Activated CD4-positive, alpha-beta T cell treated with anti-CD3 and anti-CD28 coated beads for 36 hours (primary cell): ENCODE measurements at places on chromosomes 12 and 14. TPM values are rescaled to one million over a fixed set of nuclear protein-coding genes. Genes with fewer than 3 reads are reported as not detected.

The HOXC10 gene
- not detected for total RNA-seq

The HVCN1 gene
- 4.4 TPM for total RNA-seq

The GPHB5 gene
- not detected for total RNA-seq

The SRGAP1 gene
- 0.02 TPM for total RNA-seq

The IFNG-AS1 gene
- total RNA-seq, result not detected

The ERP27 gene
- 1.7 TPM for total RNA-seq

GRCh38 chr14:73833530-73834260 is 17.9 kb upstream of the PTGR2 start:
- no peak for DNase-seq

GRCh38 chr12:30155001-30155730 is 371.4 kb upstream of the TMTC1 start:
- DNase-seq, result no peak

DNA sequence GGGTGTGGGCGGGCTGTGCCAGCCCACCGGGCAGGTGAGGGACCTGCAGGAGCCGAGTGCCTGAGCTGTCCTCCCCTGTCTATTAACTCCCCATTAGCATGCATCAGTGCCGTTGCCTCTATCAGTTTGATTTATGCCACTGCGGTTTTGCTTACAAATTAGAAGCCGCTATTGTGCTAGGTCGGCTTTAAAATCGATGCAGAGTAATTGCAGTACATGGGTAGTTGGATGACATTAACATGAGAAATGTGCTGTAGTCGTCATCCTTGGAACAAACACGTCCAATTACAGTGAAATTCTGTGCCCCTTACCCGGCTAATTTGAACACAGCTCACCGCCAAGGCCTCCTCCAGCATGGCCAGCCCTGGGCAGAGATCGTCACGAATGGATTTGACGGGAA is 145.8 kb downstream of the TSPAN9 start:
- DNase-seq, result no peak

DNA sequence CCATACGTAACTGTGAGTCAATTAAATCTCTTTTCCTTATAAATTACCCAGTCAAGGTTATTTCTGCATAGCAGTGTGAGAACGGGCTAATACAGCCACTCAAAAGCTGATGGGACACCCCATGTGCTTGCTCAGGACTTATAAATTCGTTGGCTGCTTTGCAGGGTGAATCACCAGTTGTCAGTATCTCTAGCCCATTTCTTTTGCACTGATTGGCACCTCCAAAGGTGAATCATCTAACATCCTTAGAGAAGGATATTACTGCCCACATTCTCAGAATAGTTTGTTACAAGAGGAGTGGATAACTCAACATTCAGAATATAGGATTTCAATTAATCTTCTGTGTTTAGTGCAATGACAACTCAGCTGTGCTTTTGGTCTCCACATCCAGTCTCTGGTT is 601.5 kb downstream of the KCNH5 start:
- no peak for DNase-seq

DNA sequence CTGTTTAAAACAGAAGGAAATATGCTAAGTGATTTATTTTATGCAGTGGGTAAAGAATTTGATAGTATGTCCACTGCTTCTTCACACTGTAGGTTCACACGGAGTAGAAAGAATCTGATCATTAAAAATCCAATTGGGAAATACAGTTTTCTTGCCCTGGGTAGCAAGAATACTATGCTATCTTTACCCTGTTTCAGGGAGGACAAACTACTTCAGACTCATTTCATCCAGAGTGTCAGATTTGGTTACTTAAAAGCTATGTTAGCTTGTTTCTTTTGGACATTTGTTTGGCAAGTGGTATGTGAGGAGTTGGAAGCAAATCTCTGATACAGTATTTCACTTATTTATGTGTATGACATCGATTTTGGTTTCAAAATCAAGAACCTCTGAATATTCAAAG is 4.3 kb downstream of the FRS2 start:
- DNase-seq, result no peak

- no peak for DNase-seq
These were observed 103.1 kb upstream of the MON2 start for GRCh38 chr12:62363506-62363905.

DNA sequence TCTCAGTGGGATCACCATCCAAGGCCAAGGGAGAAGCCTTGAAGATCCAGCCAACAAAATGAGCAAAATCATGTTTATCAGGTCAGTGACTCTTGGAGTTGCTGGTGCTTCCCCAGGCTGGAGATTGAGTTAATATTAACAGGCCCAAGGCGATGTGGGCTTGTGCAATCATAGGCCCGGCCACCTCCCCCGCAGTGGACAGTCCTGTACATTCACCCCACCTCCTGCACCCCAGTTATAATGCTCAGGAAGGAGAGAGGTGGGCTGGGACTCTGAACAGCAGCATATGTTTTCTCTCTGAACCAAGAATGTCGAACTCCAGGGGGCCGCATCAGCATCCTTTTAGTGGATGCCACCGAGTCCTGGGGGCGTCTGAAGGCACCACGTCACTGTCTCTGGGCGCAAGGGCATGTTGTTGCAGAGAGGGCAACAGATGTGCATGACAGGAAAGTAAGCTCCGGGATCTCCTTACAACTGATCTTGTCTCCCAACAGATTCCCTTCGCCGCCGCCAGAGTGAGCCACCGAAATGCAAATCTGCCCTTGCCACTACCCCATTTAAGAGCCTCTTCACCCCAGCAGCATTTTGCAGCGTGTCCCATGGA is 32.2 kb upstream of the SERPINA6 start:
- peak; percentile 65 for DNase-seq

DNA sequence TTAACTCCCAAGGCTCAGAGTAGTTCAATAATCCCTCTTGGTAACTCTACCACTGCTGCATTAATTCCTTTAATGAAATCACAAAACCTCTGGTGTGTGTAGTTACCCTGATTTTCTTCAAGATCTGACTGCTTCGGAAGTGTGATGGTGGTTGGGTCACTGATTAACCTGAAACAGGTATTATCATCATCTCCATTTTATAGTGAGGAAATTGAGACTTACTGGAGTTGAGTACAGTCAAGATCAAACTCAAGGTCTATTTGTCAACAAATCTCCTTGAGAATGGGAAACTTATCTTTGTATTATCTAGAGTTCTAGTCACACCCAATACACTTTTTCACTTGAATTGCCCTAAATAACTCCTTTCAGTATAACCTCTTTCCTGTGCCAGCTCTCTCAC is 233.5 kb downstream of the BTG1 start:
- DNase-seq, result no peak

DNA sequence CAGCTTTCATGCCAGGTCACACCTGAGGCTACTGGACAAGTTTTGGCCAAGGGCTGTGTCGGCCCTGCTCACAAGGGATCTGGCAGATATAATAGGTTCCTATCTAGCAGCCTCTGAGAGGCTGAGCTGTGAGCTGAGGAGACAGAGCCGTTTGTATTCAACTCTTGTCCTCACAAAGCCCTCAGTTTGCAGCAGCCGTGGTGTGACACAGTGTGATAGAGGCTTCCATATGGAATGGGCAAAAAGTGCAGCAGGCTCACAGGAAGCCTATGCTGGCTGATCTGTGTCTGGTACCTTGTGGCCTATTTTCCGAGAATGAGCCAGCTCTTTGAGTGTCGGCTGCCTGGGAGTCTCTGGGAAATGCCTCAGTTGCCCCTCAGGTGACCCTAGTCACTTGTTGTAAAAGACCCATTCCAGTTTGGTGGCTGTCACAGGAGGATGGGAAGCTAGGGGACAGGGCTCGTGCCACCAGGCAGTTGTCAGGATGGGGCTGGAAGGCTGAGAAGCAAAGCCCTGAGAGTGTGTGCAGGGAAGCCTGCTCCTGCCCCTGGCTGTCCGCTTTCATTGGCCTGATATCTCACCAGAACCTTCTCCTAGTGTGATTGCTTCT is 16.1 kb downstream of the VRTN start:
- DNase-seq, result no peak

GRCh38 chr12:60194678-60195077 is 598.8 kb downstream of the SLC16A7 start:
- no peak for DNase-seq

- peak; percentile 21 for DNase-seq
These were observed 119.9 kb upstream of the LHX5 start for GRCh38 chr12:113591480-113591974.

DNA sequence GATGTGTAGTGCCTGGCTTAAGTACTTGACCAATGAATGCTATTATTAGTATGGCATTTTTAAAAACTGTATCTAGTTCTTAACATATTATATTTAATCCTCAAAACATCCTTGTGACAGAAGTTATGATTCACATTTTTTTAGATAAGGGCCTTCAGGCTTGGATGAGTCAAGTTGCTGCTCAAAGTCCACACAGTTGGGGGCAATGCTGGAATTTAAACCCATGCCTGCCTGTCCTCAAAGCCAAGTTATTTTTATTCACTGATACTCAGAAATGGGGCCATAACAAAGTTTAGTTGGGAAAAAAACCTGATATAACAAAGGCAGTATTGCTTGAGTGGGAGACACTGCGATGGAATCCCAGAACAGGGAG is 50.6 kb downstream of the RFX4 start:
- no peak for DNase-seq

DNA sequence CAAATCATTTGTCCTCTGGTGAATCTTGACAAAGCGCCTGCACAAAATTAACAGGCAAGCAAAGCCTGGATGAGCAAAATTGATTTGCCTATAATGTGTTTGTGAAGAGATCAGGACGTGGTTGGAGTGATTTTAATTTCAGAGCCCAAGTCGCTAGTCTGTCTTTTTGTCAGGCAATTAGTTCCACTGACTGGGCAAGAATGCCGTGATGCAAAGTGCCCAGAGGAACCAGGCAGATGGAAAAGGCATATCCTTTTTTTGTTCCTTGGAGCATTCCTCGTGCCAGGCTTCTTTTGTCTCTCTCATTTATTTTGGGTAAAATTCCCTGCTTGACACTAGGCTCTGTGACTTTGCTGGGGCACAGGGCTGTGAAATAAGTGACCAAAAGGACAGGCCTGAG is 65.9 kb upstream of the CCDC198 start:
- no peak for DNase-seq

DNA sequence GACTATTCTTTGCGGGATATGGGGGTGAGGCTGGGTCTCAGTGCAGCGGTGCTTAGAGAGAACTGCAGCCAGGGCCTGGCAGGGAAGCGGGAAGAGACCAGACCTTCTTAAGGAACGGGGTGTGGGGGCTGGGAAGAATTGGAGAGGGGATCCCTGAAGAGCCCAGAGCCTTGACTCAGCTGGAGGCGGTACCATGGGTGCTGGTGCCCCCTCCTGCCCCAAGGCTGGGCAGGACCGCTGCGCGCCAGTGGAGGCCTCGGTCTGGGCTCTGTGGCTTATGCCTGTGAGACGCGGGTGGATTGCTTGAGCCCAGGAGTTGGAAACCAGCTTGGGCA is 1.3 kb upstream of the RNU7-1 start:
- no peak for DNase-seq

DNA sequence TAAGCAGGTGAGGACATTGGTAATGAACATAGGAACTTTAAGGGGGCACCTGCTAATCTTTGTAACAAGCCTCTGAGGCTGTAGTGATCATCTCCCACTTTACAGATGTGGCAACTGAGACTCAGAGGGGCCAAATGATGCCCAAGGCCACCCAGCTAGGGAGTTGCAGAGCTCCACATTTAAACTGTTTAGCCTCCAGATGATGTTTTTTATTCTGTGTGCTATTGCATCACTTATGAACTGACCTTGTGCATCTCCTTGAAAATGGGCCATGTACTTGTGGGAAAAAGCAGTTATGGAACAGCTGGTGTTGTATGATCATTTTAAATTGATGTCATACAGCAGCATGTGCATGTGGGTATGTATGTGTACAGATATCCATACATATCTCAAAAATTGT is 41.4 kb downstream of the TPCN1 start:
- no peak for DNase-seq

DNA sequence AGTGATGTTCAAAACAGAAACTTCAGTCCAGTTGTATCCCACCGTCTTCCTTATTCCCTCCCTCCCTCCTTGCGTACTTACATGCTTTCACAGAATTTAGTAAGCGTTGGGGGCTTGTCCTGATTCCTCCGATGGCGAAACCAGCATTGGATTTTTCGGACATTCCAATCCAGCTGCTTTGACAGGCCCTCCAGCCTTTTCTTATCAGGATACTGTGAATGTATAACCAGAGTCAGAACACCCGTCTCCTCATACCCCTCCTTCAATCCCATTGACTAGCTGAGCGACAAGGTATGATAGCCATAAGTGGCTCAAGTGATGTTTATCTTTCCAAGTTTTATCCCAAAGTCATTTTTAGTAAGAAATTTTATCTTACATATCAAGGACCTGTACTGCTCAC is 24.2 kb downstream of the CERS5 start:
- DNase-seq, result no peak

DNA sequence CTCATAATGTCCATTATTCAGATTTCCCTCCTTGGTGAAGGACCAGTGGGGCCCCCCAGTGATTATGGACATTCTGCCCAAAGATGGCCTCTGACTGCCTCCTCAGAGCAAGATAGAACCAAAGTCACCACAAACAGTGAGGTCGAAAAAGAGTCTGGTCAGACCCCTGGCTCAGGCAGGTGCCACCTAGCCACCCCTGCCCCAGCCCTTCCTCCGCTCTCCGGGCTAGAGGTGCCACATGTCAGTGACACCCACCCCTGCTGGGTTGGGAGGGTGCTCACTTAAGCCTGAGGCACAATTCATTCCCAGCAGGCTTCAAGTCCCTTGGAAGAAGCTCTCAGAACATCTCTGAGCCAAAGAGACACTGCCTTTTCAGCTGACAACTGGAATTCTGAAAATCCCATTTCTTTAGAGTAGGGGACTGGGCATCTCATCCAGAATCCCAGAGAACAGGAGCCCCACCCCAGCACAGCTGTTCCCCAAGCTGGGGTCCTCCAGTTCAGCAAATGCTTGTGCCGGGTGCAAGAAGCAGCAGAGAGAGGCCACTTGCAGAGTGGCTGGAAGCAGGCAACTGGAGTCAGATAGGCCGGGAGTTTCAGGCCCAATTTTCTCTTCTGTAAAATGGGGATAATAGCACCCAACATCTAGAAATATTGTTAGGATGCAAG is 50.3 kb downstream of the ISCA2 start:
- no peak for DNase-seq

GRCh38 chr12:53538209-53538689 is 31.0 kb upstream of the NPFF start:
- DNase-seq, result no peak

GRCh38 chr12:98757455-98757854 is 112.4 kb downstream of the APAF1 start:
- no peak for DNase-seq

DNA sequence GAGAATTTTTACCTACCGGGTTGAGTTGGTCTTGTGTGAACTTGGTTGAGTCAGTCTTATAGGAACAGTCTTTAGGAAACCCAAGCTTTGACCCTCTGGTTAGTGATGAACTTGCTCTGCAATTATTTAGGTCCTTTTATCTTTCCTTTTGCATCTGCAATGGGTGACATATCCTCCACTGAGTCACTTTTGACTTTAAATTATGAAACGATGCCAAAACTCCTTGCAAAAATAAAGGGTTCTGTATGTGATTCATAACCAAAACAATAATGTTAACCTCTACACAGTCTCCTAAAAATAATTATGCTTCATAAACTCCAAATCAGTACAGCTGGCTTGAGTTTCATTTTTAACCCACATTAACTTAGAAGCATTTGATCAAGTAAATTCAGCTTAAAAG is 979.4 kb downstream of the GALC start:
- no peak for DNase-seq
